Left ventricle myocardium inferior (tissue), 1 donor: ENCODE measurements at places on chromosomes 11 and 22.

DNA sequence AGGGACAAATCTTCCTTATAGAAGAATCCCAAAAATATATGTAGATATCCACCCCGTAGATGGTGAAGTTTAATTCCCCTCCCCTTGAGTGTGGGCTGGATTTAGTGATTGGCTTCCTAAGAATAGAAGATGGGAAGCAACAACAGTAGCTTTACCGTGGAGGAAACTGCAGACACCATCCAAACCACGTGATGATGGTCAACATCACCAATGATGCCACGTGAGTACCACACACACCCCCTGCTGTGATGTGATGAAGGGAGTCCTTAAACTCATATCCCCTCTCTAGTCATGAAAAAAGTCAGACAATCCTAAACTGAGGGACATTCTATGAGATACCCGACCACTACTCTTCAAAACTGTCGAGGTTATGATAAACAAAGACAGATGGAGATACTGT, 76.4 kb upstream of the SLC22A12 start:
- H3K27ac ChIP-seq: no peak overlapping the region
- H3K4me3 ChIP-seq: no peak overlapping the region
- H3K4me1 ChIP-seq: no peaks in the 10 kb centered on the region
- no peaks in the 10 kb centered on the region for H3K36me3 ChIP-seq
- H3K27me3 ChIP-seq: peaks cover 99% of the 10 kb centered on the region
- DNase-seq: no peak

DNA sequence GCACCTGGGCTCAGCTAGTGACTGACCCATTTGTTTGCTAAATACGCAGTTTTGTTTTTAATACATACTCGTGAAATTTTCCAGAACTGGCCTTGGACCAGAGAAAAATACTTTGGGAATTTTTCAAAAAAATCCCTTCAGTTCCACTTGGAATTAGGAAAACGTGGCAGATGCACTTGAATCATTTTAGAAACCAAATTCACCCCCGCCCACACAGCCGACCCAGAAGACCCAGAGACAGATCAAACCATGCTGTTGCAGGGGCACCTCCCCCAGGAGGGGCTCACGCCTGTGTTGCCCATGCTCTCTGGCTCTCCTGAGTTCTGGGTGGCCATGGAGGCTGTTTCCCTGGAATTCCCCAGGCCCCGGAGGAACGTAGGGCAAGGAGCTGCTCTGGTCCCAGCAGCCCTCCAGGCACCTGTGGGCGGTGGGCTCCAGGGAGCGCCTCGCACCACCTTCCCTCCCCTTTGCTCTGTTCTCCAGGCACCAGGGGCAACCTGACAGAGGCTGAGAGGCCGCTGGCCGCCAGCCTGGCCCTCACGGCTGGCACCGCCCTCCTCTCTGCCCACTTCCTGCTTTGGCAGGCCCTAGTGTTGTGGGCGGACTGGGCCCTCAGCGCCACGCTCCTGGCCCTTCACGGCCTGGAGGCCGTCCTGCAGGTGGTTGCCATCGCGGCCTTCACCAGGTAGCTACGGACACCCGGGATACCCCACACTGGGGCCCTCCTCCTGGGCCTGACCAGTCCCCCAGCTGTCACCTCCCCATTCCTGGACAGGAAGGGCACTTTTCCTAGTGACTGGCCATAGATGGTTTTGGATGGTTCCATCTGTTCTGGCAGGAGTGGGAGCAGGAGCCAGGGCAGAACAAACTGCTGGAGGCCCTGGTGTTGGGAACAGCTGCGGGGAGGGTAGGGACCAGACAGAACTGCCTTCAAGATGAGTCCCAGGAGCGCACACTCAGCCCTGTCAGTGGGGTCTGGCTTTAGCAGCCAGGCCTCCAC, 3.3 kb upstream of the EPS8L2 start:
- peaks cover 37% of the 10 kb centered on the region for H3K4me1 ChIP-seq
- H3K27ac ChIP-seq: no peak overlapping the region
- H3K4me3 ChIP-seq: no peak overlapping the region
- DNase-seq: no peak
- peaks cover 23% of the 10 kb centered on the region for H3K27me3 ChIP-seq

DNA sequence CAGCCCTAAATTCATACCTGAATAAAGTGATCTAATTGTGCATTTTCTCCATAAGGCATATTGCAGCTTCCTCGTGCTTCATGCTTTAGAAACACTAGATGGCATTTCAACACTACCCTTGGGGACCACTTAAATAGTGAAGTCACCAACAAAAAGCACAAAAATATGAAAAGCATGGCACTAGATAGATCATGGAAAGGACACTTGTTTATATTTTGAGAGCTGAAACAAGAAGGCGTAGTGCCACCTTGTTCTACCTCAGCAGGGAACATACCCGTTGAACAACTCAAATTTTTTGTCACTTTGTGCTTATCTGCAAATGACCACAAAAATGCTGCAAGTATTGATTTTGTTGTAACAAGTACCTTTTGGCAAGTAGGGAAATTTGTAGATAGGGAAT, 8.6 kb downstream of the TBCEL start:
- peaks cover 36% of the 10 kb centered on the region for H3K4me1 ChIP-seq
- H3K36me3 ChIP-seq: no peaks in the 10 kb centered on the region
- DNase-seq: no peak
- no peaks in the 10 kb centered on the region for H3K27me3 ChIP-seq
- H3K27ac ChIP-seq: no peak overlapping the region

- H3K4me1 ChIP-seq: no peaks in the 10 kb centered on the region
- DNase-seq: no peak
- no peak overlapping the region for H3K27ac ChIP-seq
- no peaks in the 10 kb centered on the region for H3K27me3 ChIP-seq
These were observed 1319.9 kb downstream of the LRRC4C start for GRCh38 chr11:40139536-40139935.

DNA sequence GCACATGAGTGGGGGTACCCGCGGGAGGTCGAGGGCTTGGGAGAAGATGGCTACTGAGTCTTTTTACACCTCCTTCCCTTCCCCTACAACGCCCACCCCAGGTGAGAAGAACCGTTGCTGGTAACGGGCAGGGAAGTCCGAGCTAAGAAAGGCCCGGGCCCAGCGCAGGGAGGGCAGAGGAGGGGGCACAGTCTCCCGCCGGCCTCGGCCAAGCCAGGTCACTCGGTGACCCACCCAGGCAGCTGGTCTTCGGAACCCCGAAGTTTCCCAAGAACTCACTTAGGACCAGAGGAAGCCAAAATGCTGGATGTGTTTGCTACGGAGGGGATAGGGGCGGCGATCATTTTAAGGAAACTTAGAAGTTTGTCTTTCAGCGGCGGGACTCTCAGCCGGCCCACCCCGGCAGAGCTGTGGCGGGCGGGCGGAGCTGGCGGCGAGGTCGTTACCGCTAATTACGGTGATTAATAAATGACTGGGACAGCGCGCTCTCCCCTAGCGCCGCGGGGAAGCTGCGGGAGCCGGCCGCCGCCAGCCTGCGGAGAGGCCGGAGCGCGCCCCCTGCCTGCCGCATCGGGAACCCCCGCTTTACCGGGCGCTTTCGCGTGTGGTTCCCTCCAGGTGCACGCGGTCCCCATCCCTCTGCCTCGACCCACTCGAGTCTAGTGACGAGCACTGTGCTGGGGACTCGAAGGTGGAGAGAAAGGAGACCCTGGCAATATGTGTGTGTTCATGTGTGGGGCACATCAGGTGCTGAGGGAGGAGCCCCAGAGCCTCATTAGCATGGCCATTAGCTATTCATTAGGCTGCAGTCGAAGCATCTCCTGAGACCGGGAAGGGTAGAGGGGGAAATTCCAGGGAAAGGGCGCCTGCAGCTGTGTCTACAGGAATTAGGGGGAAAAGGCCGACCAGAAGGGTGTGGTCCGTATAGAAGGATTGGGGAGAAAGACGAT, 945 bp downstream of the ROBO3 start:
- H3K4me1 ChIP-seq: peaks cover 62% of the 10 kb centered on the region
- no peaks in the 10 kb centered on the region for H3K36me3 ChIP-seq
- H3K27me3 ChIP-seq: peaks cover 100% of the 10 kb centered on the region
- no peak for DNase-seq

DNA sequence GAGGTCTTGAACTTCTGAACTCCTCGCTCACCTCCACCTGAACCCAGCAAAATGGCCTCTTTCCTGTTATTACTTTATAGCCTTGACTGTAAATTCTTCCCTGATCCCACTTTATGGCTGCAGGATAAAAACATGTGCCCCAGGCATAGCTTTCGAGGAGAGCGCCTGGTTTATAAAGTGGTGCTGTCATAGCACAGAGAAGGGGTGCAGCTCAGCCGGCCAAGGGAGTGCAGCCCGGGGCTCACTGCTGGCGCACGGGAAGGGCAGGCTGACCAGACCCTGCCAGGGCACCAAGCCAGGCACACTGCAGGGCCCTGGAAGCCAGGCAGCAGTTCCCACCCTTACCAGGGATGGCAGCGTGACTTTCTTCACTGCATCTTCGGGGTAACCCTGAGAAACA, 50.9 kb downstream of the ISX start:
- no peaks in the 10 kb centered on the region for H3K36me3 ChIP-seq
- no peak for DNase-seq
- H3K4me3 ChIP-seq: no peak overlapping the region

DNA sequence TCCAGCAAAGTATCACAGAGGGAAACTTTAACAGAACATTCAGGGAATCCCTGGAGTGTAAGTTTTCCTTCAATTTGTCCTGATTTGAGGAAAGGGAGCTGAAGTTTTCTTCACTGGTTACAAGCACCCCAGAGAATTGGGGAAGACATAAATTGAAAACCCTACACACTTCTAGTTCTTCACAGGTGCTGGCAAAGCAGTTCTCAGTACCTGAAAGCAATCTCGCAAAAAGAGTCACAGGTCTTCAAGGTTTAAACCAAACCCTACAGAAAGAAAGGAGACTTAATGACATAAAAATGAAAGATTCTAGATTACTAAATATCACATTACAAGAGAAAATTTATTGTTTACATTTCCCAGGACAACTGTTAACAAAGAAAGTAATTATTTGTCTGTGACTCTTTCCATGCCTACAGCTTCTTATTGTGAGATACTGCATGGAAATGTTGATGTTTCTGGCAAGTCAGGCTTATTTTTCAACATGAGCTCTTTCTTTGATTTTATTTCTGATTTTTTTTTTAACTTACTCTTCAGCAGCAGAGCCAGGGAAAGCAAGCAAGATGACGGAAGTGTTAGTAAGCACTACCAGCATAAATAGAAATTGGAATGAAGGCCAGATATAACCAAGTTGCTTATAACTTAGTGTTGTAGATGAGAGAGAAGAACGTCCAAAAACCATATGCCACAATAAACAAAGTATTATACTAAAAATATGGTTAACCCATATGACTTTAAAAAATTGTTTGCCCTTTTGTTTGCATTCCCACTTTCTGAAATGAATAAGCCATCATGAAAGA, 44.1 kb downstream of the FANCF start:
- H3K4me1 ChIP-seq: no peaks in the 10 kb centered on the region
- H3K27me3 ChIP-seq: no peaks in the 10 kb centered on the region
- H3K27ac ChIP-seq: no peak overlapping the region
- no peak overlapping the region for H3K4me3 ChIP-seq
- no peaks in the 10 kb centered on the region for H3K36me3 ChIP-seq
- no peak for DNase-seq
